ENCODE measurements at places on chromosomes 11 and 22.

- peak; percentile 52 for DNase-seq
Measured at GRCh38 chr11:13210424-13210823, 67.2 kb upstream of the BMAL1 start.

- no peak for DNase-seq
Measured at GRCh38 chr22:42366806-42367581, 65.2 kb downstream of the NFAM1 start.

- no peak for DNase-seq
Measured at GRCh38 chr22:49751318-49751965, 76.2 kb downstream of the BRD1 start.

GRCh38 chr11:15141381-15141780 lies 26.7 kb downstream of the INSC start:
- DNase-seq, result no peak

DNA sequence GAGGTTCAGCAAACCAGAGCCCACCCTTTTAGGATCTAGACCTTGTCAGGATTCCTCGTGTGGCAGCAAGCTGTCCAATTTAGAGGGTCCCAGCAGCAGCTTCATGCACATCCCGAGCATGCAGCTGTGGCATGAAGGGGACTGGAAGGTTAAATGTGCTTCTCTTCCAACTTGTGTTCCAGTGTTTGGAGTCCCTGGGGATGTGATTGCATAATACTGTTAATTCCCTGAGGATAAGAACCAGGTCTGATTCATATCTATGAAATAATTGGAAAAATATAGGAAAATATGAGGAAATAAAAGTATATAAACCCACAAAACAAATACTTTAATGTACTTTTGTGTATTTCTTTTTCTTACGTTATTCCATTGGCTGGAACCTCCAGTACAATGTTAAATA lies 130.5 kb downstream of the MORC2 start:
- DNase-seq, result no peak

DNA sequence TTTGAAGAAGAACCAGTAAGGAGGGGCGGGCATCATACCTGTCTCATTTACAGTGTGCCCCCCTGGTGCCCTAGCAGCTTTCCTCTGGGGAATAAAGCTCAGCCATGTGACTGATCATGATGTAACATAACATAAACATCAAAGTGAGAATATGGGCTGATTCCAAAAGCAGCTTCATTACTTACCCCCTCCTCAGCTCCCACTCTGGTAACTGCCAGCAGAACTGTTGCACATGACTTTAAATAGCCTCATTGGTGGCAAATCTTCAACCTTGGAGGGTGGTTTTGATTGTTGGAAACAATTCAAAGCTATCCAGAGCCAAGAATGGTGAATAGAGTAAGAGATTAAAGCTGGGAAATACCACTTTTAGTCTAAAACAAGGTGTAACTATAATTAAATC lies 384.6 kb downstream of the BUD13 start:
- no peak for DNase-seq

- peak; percentile 39 for DNase-seq
Measured at GRCh38 chr11:70641369-70641768, 243.0 kb downstream of the CTTN start.

DNA sequence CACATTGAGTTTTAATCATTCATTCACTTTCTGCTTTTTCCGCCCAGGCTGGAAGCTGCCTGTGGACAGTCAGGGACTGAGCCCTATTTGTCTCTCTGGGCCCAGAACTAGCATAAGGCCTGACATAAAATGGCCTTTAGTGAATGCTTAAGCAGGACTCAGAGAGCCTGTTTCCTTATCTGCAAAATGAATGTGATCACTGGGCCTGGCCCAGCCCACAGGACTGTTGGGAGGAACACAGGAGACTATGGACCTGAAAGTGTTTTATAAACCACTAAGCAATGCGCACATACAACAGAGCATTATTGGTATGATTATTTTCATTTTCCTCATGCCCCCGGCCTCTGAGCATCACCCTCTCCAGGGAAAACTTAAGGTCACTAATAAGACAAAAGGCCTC lies 3.9 kb upstream of the MYH9 start:
- DNase-seq, result no peak

- no peak for DNase-seq
Measured at GRCh38 chr11:11113626-11114025, 239.4 kb downstream of the CSNK2A3 start.

DNA sequence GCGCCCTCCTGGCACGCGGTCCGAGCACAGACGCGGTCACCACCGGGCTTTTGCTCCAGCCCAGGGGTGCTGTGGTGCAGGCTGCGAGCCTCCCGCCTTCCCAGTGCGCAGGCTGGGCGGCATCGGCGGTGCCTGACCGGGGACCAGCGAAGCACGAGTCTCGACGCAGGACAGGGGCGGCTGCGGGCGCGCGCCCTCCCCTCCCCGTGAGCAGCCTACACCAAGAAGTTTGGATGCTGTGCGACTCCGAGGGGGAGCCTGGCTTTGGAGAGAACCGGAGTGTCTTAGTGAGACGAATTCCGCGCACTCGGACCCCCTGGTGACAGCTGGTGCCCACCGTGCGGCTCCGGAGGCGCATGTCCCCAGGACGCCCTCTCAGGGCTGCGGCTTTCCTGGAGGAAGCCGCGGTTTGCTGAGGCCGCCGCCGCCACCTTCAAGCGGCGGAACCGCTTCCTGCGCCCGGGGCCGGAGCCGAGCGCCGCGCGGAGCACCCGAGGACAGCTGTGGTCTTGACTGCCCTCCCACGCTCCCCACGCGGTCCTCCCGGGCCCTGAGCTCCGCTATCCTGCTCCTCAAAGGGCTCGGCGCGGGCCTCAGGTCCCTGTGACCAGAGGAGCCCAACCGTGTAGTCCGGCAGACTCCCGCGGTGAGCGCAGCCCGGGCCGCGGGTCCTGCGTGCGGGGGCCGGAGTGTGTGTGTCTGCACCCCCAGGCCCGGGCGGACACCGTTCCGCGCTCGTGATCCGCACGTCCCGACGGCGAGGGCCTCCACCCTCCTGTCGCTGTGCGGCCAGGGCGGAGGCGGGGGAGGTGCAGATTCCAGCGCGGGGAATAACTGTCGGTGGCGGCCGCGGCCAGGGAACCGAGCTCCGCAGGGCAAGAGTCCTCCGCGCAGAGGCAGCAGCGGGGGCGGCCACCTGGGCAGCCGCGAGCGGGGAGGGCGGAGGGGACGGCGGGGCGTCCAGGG lies 1.7 kb downstream of the FGF3 start:
- peak; percentile 77 for DNase-seq

GRCh38 chr22:45880091-45880715 lies 96.8 kb downstream of the WNT7B start:
- DNase-seq, result no peak

DNA sequence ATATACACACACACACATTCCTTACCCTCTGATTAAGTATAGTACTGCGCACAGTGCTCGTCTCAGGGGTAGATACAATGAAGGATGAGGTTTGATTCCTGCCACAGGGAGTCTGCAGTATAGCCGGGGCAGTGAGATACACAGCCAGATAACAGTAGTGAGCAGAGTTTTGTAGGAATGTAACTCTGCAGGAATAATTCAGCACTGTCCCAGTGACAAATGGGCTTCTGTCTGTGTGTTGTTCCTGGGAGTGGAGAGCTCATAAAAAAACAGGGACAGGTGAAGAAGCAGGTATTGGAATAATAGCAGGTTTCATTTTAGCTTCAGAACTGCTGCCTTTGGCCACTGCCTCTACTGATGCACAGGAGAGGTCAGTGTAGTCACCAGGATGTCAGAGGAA lies 85.3 kb upstream of the OR9Q1 start:
- no peak for DNase-seq

DNA sequence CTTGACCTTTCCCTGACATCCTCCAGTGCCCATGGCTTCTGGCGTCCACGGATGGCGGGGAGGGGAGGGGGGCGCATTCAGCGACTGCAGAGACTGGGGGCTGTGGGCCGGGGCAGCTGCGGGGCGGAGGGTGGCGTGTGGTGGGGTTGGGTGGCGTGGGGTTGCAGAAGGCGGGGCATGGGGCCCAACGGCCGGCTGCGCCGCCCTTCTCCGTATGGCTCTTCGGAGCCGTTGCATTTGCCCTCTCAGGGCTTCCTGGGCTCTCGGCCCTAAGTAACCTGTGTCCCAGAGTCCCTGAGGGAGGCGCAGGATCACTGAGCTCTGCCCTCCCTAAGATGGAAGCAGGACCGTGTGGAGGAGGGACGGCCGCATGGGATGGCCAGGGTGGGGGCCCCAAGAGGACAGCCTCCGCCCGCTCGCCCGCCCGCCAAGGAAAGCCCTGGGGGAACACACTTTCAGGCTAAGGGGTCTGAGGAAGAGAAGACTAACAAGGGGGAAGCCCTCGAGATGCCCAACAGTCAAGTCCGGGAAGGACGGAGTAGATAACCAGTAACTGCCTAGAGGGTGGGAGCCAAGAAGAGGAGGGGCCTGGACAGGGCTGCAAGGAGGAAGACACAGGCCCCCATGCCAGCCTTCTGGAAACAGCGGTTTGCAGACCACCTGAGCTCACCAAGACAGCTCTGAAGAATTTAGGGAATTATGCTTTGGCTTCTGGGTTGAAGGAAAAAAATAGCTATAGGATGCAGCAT lies 9.2 kb upstream of the AIFM3 start:
- DNase-seq, result peak; percentile 55

DNA sequence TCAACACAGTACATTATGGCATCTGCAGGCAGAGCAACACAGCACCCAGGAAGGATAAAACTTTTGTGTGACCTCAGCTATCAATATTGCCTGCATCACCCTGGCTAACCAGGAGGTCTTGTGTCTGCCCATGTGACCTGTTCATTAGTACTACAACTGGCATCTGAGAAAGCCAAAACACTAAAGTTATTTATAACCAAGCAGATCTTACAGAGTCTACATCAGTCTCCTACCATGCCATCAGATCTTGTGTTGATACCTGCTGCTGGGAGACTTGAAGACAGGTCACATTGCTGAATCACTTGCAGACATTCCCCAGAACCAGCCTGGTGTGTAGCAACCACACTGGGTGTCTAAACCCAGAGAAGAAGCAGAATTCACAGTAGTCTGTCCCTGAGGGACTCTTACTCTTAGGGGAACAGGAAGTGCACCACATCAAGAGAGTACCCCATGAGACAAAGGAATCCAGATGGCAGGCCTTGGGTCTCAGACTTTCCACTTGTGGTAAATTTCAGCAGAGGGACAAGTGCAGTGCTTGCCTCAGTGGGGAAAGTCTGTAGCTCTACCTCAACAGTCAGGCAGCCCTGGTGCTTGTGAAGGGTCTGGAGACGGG lies 7.0 kb downstream of the OR9G1 start:
- DNase-seq, result no peak

GRCh38 chr22:27540656-27541396 lies 260.7 kb downstream of the MN1 start:
- DNase-seq, result peak; percentile 18

- DNase-seq, result no peak
Measured at GRCh38 chr11:100753172-100753543, 66.1 kb downstream of the ARHGAP42 start.

- DNase-seq, result no peak
Measured at GRCh38 chr11:111347723-111348115, 31.4 kb downstream of the POU2AF1 start.

DNA sequence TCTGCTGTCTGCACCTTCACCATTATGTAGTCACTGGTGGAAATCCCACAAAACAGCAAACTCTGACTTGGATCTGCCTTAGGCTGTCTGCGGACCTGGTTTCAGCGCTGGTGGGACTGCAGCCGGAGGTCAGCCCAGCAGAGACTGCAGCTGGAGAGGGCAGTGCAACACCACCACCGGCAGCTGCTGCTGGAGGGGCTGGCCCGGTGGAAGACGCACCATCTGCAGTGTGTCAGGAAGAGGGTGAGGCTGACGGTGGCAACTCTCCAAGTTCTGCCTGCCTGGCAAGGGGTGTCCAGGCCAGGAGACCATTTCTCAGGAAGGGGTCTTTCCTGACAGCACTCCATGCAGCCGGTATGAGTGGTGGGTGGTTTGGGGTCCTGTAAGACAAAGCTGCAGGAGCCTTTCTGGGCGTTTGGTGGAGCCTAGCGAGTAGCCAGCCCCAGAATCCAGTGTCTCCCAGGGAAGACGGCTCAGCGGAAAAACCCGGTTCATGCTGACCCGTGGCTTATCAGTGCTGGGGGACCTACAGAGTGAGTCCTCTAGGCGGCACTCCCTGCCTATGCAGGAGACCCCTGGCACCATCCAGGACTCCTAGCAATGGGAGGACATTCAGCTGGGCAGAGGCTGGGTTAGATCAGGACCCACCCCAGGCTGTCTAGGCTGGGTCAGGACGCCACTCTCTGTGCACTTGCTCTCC lies 50.8 kb downstream of the PISD start:
- DNase-seq, result no peak

GRCh38 chr11:96112192-96113128 lies 188.6 kb upstream of the MTMR2 start:
- DNase-seq, result no peak

DNA sequence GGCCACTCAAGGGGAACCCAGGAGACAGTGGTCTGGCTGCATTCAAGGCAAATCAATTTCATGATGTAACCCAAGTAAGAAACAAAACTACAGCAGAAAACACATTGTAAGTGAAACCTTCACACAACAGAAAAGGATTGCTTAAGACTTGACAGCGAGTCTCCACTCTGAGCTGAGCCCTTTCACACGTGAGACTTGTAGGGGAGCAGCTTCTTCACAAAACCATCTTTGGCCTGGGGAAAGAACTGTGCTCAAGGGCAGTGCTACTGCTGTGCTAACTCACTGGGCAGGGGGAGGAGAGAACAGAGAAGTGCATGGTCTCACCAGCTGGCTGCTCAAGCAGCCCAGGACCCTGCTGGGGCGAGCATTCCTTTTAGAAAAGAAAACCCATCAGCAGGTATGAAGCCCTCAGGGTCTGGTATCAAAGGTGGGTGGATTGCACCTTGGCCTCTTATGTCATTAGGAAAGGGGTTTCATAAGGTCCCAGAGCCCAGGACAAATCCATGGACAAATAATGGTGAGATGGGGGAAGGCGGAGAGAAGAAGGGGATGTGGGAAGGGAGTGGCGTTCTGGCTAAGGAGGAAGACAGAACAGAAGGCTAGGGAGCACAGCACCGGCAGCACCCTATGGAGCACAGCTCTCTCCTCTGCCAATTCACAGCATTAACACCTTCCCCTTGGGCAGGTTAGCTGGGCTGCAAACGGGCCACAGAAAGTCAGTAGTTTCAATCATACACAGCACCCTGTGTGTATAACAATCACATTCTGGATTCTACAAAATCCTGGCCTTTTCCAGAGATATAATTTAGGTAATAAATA lies 20.6 kb upstream of the RAPSN start:
- DNase-seq, result no peak

DNA sequence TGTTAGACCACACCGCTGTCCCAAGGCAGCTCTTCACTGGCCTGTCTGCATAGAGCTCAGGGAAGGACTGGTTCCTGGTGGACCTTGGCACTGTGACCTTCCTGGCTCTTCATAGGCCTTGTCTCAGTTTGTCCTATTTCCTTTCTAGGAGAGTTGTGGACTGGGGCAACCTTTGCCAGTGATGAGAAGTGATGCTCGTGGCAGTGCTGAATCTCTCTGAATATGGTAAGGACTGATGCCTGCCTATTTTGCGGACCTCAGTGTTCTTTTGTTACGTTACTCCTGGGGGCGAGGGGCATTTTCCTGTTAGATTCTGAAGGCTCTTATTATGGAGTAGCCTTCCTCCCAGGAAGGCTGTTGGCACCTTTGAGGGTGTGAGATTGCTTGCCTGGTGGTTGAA lies 24.2 kb downstream of the CABIN1 start:
- no peak for DNase-seq

- DNase-seq, result no peak
Measured at GRCh38 chr11:15967166-15967565, 389.2 kb downstream of the SOX6 start.

GRCh38 chr11:65412271-65413076 lies 10.1 kb upstream of the NEAT1 start:
- no peak for DNase-seq
